ENCODE measurements at places on chromosomes 13 and 19.

DNA sequence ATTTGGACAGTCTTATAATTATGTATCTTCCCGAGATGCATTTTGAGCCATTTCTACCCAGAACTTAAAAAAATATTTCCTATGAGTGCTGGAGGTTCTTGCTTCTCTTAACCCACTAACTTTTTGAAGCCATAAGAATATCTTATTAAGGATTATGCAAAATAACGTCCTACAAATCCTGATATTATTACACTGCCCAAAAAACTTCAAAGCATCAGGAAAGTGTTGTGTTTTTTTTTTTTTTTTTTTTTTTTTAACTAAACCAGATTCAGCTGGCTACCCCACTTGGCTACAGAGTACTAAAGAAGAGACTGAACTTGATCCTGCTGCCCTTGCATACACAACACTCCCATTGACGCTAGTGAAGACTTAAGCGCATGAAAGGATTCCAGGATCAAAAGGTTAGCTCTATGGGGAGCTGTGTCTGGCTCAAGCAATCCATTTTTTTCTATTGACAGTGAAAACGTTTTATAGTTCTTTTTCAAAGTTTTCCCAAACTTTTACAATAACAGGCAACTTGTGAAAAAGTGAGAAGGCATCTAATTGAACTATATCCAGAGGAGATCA lies 141.4 kb downstream of the KCNRG start:
- DNase-seq = no peak

DNA sequence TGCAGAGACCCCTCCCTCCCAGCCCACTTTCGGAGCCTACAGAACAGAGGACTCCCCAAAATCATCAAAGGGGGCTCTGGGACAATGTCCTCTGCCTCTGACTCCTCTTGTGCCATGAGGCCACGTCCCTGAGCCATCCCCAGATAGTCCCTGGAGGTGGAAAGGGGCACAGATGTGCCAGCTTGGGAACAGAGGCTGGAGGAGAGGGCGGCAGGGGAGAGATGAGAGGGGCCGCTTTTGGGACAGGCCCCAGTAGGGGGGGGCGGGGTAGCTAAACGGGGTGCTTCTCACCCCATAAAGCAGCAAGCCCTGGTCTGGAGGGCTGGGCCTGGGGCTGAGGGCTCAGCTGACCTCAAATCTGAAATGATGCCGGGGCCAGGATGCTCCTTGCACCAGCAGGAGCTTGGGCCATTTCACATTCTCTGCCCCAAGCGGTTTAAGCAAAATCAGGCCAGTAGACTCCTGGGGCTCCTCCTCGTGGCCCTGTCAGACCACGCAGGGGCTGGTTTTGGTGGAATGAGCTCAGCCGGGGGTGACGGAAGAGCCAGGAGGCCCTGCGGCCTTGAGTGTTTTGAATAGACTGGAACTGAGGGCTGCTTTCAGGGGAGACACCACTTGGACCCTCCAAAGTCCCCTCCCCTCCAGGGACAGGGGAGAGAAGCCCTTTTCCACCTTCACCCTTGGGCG lies 27.1 kb downstream of the ONECUT3 start:
- no peak for DNase-seq

GRCh38 chr19:30167206-30167868 lies 204.8 kb upstream of the ZNF536 start:
- DNase-seq = no peak

DNA sequence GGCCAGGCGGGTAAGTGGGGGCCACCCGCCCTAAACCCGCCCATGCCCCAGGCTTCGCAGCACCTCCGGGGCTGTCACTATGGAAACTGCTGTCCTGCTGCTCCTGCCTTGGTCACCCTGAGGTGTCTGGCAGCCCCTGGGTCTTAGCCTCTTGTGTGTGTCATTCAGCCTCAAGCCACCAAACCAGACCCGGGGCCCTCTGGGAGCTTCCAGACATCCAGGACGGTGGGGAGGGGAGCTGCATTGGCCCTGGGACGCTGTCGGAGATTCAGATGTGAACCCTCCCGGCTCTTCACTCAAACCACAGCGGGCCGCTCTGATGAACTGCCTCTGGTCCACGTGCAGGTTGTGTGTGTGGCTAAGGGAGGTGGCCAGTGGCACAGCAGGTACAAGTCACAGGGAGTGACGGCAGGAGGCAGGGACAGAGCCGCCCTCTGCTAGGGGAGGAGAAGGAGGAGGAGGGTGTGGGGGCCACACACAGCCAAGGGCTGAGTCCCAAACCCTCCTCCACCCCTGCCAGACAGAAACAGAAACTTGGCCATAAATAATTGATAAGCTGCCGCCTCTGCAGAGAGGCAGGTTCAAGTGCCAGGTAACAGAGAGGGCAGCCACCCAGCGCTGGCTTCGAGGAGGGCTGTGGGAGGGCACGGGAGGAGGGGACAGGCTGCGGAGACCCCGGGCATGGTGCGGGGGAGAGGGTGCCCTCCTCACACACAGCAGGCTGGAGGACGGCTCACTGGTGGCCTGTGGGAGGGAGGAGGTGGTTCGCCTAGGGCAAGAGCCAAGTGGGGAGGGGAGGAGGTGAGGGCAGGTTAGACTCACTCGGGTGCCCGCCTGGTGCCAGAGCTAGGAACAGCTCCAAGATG lies 8.0 kb downstream of the NANOS3 start:
- DNase-seq = no peak

DNA sequence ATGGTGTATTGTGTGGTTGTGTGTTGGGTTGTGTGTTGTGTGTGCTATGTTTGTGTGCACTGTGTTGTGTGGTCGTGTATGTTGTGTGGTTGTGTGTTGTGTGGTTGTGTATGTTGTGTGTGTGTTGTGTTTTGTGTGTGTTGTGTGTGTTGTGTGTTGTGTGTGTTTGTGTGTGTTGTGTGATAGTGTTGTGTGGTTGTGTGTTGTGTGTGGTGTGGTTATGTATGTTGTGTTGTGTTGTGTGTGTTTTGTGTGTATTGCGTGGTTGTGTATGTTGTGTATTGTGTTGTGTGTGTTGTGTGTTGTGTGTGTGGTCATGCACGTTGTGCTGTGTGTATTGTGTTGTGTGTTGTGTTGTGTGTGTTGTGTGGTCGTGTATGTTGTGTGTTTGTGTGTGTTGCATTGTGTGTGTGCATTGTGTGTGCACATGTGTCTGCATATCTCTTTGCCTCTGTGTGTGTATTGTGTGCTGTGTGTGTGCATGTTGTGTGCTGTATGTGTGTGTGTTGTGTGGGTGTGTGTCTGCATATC lies 2.9 kb downstream of the C3 start:
- no peak for DNase-seq

DNA sequence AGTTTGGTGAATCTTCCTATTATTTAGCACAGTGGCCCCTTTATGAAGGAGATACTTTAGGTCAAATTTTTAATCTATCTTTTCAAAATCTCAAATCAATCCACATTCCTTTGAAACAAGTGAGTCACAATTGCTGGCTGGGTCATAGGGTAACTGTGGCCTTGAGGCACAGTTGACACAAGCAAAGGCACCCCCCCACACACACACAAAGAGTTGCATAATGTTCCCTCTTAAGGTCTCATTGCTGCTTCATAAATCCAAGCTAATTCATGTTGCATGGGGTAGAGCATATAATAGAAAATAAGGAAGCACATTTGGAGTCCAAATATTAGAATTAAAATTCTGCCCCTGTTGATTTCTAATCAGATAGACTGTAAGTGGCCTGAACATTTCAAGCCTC lies 171.5 kb downstream of the DLEU7 start:
- DNase-seq = no peak

GRCh38 chr19:581399-582111 lies 8.1 kb upstream of the HCN2 start:
- no peak for DNase-seq

DNA sequence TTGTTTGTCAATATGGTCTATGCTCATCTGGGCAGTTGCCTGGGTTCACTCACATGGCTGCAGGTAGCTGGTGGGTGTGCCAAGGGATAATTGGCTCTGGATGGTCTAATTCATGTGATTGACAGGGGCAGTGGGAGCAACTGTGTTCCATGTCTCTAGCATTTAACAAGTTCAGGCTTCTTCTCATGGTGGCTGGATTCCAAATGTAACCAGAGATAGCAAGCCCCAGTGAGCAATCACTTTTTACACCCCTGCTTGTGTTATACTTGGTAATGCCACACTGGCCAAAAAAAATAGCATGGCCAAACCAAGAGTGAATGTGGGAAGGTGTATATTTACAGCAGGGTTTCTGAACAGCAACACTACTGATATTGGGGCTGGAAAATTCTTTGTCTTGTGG lies 89.6 kb upstream of the TNFSF11 start:
- no peak for DNase-seq

DNA sequence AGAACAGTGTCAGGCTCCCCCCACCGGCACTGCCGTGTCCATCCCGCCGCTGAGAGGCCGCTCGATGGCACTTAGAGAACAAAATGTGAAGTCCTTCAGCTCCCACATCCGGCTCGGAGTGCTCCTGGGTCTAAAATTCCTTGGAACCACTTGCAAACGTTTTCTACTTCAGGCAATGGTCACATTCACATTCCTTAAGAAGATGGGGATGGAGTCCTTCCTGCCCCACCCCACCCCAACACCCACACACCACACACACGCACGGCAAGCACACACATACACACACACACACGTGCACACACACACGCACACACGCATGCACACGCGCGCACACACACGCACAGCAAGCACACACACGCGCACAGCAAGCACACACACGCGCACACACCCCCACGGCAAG lies 83.4 kb downstream of the SOX1 start:
- DNase-seq = no peak

- DNase-seq = peak; percentile 53
These were observed 7.1 kb upstream of the PDE4C start for GRCh38 chr19:18233224-18233825.

DNA sequence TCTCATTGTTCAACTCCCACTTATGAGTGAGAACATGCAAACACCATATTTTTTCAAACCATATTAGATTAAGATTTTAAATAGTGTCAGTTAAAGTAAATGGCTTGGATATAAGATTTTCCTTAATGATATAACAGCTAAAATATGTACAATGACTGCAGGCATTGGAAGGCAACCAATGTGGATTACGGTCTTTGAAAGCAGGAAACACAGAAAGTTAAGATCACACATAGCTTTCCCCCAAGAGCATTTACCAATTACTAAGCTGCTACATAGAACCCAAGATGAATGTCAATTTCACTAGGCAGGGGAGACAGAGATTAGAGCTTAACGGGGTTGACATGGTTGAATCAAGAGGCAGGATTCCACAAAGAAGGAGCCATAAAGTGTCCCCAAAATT lies 173.2 kb upstream of the TRPC4 start:
- DNase-seq = peak; percentile 15

DNA sequence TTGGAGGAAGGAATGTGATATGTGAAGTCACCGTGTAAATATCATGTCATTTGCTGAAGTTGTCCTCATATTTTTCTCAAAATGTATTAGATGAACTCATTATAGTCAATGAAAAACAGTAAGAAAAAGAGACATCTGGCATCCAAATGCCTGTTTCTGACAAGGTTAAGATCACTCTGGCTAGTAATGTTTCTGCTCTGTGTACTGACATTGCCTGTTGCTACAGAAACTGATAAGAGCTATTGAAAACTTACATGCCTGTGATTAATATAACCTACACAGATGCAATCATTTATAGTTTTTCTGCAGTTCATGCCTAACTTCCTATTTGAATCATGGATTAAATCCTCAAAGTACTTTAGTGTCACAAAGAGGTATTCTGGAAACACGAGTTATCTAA lies 249.8 kb downstream of the NBEA start:
- DNase-seq = no peak

- DNase-seq = no peak
These were observed 2.2 kb downstream of the APC2 start for GRCh38 chr19:1451916-1452801.

DNA sequence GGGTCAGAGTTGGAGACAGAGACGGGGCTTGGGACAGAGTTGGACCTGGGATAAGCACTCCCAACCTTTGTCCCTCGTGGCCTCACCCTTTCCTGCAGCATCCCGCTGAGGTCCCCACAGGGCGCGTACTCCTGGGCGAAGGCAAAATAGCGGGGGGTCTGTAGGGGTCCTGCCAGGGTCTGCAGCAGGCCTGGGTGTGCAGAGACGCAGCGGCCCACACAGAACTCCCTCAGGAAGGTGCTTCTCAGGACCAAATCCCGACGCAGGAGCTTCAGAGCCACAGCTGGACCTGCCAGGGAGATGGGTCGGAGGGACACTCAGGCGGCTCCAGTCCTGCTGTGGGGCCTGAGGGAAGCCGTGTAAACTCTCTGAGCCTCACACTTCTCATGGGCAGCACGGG lies 1.3 kb downstream of the SBK3 start:
- DNase-seq = no peak

- peak; percentile 18 for DNase-seq
These were observed 3.6 kb downstream of the DACH1 start for GRCh38 chr13:71863254-71863865.

DNA sequence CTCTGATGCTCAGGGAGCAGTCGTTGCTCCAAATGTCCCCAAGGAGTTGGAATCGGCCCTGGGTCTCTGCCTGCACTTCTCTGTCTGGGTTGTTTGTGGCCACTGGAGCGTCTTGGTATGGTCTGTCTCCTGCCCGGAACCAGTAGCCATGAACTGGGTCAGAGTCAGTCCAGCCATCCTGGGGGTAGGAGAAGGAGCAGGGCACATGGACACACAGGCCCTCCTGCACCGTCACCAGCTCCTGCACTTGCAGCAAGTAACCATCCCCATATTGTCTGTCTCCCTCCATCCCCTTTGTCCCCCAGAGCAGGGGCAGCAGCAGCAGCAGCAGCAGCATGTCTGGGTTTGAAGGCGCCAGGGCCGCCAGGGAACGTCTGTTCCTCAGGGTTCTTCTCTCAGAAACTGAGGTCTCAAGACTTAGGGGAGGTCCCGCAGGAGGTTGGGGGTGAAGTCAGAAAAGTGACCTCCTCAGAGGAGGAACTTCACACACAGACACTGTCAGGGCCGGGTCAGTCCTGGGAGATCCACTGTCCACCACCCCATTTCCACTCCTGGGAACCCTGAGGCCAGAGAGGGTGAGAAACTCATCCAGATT lies at the start of gene SIGLEC8:
Gene SIGLEC8 (minus strand): TSS at position 404 of the 595 bp plus-strand sequence. CDS start 67 bp downstream, at position 337.
- no peak for DNase-seq

- no peak for DNase-seq
These were observed 415.4 kb downstream of the SLITRK5 start for GRCh38 chr13:88086577-88086976.

DNA sequence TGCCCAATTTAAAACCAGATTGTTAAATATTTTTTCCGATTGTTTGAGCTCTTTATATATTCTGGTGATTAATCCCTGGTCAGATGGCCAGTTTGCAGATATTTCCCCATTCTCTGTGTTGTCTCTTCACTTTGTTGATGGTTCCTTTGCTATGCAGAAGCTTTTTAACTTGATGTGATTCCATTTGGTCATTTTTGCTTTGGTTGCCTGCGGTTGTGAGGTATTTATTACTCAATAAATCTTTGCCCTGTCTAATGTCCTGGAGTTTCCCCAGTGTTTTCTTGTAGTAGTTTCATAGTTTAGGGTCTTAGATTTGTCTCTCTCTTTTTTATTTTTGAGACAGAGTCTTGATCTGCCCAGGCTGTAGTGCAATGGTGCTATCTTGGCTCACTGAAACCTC lies 23.8 kb upstream of the LMO7 start:
- DNase-seq = no peak

Measured in muscle of back (tissue), 13 donors.